ENCODE measurements at places on chromosomes 11 and 22. TPM values are rescaled to one million over a fixed set of nuclear protein-coding genes. Genes with fewer than 3 reads are reported as not detected.
A peak's percentile ranks its signal among the peaks of the same experiment; 100 is the strongest.

Gene OR2AT4
- total RNA-seq = not detected

Gene KLHDC7B
- not detected for total RNA-seq

GRCh38 chr11:9459667-9460321, 1.0 kb upstream of the ZNF143 start:
- peak; percentile 60 for DNase-seq

Gene SCARF2
- 3.2 TPM for total RNA-seq

Gene NRGN
- 8.2 TPM for total RNA-seq

- no peak for DNase-seq
Measured at GRCh38 chr11:44261800-44262591, 47.9 kb downstream of the ALX4 start.

Gene OR8D1
- total RNA-seq = not detected

- DNase-seq = peak; percentile 73
Measured at GRCh38 chr11:72696866-72697700, 22.9 kb upstream of the PDE2A start.

Gene FOLR2
- 24.0 TPM for total RNA-seq

- DNase-seq = no peak
Measured at GRCh38 chr11:71420455-71421241, 27.5 kb downstream of the DHCR7 start.

GRCh38 chr11:58193391-58193790, 4.5 kb downstream of the OR9Q2 start:
- DNase-seq = no peak

DNA sequence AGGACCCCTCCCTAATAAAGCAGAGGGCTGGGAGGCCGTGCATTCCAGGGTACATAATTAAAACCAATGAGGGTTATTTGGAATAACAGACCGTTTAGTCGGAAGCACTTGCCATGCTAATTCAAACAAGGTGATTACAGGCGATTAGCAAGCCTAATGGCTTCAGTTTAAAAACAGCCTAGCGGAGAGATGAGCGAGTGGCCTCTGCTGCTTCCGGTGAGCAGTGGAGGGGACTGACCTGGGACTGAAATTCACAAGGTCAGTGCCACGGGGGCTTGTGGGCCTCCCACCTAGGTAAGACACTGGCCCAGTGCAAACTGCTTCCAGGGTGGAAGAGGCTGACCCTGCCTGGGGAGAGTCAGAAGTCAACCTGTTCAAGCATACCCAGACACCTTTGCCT, 56.8 kb upstream of the ALX4 start:
- DNase-seq = no peak

Gene C11orf16
- not detected for total RNA-seq

Gene MS4A7
- 37.1 TPM for total RNA-seq

- DNase-seq = no peak
Measured at GRCh38 chr11:35632301-35632700, 14.0 kb downstream of the FJX1 start.

All from left cardiac atrium (tissue), 4 donors.